ENCODE measurements at places on chromosomes 2 and 18.

DNA sequence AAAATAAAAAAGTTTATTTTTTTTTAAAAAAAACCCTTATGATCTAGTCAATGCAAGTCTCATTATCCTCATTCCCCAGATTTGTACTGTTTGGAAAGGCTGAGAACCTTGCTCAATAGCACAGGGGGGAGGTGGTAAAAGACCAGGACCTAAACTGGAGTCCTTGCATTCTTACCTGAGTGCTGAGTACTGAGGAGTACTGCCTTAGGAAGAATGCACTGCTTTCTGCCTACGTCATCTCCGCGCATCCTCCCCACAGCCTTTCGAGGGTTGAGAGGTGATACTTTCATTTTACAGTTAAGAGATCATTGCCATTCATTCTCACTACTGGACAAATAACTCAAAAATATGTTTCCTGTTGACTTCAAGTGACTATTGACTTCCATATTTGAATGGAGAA is 73.8 kb downstream of the MAP3K20 start:
- no peak for DNase-seq

GRCh38 chr2:44713170-44713569 is 228.3 kb upstream of the SIX3 start:
- DNase-seq: no peak

DNA sequence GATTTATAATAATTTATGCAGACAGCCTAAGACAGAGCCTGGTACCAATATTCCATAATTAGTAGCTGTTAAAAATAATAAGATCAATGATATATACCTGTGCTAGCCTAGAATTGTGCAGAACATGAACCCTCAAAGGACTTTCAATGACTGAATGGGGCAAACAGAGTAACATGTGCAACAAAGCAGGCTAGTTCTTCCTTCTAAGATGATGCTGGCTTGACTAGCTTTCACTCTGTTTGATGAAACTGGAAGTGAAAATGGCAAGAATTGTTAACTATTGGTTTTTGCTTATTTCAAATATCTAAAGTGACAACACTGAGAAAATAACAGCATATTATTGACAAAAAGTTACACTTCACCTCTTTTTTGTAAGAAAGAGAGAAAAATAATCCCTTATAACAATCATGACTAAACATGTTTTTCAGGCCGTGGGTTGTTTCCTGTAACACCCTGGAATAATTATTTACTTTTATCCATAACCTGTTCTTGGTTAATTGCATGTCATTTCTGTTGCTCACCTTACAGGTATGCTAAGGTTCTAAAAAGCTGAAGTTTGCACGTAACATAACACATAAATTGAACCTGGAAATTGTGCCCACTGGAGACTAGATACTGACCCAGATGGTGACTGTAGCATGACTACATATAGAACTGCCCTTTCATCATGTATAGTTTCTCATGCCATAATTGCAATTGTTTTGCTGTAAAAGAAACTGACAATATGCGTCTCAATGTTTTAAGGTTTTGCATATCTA is 108.7 kb downstream of the C18orf54 start:
- no peak for DNase-seq

DNA sequence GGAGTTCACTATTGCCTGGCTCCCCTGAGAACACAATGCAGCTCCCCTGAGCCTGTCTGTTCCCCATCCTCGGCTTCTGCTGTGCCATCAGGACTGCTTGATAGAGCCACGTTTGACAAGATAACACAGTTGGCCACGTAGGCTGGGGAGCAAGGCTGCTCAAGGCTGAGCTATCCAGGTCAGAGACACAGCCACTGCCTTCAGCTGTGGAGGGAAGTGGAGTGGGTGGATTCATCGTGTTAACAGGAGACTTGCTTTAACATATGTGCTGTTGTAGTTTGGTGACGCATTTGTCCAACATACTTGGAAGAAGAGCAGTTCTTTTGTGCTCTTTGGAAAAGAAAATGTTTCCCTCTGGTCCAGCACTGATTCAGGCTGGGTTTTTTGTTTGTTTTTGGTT is 68.8 kb downstream of the WDSUB1 start:
- DNase-seq: no peak

- no peak for DNase-seq
These were observed 241.3 kb downstream of the HDAC4 start for GRCh38 chr2:239159476-239159911.

DNA sequence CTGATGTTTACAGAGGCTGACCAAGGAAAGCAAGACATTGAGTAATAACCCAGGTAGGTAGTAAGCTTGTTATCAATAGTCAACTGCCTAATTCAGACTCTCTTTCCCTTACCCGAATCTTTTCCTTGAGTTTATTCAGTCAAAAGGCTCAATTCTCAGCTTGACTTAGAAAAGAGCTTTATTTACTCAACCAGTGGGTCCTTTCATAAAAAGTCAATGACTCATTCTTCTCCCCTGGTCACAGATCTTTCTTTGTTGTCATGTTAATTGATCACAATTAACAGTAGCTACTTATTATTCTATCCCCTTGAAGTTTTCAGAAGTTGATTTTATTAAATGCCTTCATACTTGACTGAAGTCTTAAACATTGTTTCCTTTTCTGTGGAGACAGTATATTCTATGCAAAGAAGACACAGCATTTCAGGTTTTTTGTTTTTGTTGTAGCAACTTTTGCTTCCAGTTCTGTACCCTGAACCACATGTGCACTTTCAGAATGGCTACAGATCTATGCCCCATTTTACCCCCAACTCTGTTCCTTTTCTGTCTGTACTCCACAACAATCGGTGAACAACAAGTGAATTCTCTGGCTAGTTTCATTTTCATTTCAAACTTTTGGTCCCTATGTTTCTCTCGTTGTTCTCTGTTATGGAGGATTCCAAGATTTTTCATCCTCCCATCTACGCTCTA is 428.3 kb downstream of the NCKAP5 start:
- DNase-seq: no peak

DNA sequence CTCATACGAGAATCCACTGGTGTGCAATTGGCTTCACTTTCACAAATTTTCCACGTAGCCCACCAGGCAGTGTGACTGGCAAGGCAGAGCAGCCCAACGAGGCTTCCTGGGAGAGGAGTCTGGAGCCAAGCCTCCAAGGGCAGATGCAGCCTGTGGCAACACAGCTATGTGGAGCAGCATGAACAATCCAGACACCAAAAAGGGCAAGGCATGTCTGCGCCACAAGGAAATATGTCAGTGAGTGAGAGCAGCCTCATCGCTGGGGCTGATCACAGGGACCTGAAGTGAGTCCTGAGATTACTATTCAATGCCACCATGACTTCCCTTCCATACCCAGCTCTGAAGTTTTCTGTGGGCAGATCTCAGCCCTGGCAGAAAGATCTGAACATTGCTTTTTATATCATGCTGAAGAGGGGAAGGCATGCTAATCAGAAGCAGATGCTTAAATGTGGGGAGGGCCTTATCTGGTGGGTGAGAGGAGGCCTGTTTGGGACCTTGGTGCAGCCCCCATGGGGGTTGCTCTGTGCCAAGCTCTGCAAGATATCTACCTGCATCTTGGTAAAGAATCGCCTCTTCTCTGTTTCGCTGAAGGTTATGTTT is 40.0 kb upstream of the PUM2 start:
- DNase-seq: peak; percentile 57

DNA sequence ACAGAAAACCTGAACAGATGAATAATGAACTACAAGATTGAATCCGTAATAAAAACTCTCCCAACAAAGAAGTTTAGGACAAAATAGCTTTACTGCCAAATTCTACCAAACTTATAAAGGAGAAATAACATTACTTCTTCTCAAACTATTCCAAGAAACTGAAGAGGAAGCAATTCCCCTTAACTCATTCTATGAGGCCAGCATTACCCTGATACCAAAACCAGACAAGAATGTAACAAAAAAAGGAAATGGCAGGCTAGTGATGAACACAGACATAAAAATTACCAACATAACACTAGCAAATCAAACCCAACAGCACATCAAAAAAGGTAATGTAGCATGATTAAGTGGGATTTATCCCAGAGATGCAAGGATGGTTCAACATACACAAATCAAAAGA is 213.7 kb upstream of the FOSL2 start:
- no peak for DNase-seq

- no peak for DNase-seq
These were observed 286.3 kb downstream of the PIEZO2 start for GRCh38 chr18:10863026-10863425.

DNA sequence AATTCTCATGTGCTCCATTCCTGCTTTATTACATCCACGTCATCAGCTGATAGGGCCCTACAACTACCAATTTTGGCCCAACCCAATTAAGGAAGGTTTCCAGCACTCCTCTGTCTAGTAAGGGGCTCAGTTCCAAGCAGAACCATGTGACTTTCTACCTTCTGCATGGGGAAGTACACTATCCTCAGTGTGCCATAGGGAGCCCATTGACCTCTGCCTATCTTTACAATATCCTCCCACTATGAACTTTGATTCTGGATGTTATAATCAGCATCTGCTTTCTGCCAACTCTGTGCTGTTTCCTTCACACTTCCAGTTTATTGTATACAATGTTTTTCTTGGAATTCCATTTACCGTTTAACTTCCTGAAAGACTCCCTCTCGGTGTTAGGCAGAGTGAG is 53.9 kb upstream of the GCFC2 start:
- DNase-seq: no peak

DNA sequence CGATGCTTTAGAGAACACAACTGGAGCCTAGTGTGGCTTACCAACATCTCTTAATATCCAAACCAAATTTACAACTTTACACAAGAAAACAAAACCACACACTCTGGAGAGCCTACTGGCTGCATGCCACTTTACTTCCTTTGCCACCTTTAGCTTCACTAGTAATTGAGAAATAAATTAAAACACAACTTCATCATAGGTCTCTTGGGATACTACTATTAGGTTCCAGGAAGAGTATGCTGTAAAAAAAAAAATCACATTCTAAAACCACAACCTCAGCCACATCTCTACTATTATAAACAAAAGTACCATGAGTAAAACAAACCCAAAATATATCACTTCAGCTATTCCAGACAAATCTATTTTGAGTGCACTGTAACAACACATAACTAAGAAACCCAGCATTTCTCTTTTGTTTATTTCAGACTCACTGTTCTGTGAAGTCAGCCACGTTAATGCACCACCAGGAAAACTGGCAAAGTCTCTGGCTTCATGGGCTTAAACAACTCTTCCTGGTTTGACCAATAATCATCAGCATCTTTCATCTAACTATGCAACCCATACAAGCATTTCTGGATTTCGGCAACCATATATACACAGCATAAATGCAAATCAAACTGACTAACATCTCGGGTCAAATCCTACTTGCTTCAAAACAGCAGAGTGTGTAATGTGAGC is 59.1 kb downstream of the REV1 start:
- no peak for DNase-seq

DNA sequence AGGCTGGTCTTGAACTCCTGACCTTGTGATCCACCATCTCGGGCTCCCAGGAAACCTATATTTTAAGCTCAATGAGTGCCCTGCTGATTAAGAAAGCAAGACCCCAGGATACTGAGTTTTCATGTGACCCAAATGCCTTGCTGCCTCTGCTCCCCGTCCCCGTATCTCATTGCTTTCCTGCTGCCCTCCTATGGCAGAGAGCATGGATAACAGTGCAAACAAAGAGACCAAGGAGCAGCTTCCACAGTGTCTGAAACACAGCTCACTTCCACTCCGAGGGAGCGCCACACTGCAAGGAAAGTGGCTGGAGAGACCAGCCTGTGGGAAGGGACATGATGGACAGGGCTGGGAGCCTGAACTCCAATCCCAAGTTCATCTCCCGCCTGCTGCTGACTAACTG is 246.8 kb downstream of the TMEM182 start:
- no peak for DNase-seq

DNA sequence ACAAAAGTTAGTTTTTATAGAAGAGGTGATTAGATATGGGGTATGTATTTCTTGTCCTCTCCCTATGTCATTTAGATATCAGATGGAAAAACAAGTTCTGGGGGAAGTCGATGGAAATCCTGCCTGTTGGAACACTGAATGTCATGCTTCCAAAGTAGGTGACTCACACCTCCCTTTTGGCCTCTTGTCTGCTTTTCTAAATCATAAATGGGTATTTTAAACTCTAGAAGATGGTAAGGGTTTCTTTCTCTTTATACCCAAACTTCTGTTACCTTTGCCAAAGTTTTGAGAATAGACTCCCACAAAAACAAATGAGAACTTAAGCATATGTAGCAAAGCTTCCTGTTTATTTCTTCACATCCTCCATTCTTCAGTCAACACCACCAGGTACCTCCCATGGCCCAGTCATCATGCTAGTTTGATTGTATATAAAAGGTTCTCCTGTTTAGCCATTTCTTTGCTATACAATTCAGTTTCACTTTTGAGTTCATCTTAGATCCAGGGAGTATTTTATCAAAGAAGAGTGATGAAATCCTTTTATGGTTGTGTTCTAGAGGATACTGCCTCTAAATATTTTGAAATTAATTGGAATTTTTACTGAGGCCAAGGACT is 63.9 kb downstream of the PRKRA start:
- no peak for DNase-seq

GRCh38 chr2:179129574-179130238 is 79.8 kb upstream of the CCDC141 start:
- DNase-seq: no peak

DNA sequence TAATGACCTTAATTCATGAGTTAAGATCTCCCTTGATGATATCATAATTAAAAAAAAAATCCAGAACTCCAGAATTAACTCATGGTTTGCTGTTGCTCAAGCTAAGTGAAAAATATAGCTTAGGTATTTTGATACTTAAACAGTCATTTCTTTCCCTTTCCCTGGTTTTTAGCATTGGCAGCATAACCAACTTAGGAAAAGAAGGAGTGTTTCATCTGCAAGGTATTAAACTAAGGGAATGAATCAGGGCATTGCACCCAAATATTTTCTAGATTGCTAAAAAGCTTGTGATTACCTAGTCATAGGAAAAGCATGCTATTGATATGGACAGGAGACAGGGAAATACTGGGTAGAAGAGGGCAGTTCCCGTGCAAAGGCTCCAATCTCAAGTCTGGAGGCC is 207.2 kb downstream of the LRP1B start:
- DNase-seq: no peak

DNA sequence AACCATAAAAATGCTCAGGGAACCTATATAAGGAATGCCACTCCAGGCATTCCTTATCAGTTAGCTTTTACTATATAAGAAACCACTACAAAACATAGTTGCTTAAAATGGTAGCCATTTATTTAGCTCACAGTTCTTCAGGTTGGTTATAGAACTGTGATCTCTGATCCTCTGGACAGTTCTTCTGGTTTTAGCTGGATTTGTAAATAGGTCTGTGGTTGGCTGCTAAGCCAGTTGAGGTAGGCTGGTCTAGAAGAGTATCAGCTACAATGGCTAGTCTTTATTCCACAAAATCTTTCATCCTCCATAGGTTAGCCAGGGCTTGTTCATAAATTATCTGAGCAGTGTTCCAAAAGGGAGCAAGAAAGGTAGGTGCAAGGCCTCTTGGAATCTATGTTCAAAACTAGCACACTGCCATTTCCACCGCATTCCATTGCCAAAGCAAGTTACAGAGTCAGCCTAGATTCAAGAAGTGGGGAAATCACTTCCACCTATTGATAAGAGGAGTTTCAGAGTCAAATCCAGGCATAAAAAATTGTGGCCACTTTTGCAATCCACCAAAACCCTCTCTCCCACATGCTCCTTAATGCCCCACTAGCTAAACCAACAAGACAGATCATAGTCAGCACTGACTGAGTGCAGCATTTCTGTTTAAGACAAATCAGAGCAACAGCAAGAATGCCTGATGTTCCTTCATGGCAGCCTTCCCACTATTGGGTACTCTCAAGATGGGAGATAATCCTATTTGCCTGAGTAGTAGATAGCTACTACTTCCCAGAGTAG is 146.4 kb downstream of the IRS1 start:
- DNase-seq: no peak

All from BE2C (cell line).